ENCODE measurements at places on chromosomes 16 and 17.

DNA sequence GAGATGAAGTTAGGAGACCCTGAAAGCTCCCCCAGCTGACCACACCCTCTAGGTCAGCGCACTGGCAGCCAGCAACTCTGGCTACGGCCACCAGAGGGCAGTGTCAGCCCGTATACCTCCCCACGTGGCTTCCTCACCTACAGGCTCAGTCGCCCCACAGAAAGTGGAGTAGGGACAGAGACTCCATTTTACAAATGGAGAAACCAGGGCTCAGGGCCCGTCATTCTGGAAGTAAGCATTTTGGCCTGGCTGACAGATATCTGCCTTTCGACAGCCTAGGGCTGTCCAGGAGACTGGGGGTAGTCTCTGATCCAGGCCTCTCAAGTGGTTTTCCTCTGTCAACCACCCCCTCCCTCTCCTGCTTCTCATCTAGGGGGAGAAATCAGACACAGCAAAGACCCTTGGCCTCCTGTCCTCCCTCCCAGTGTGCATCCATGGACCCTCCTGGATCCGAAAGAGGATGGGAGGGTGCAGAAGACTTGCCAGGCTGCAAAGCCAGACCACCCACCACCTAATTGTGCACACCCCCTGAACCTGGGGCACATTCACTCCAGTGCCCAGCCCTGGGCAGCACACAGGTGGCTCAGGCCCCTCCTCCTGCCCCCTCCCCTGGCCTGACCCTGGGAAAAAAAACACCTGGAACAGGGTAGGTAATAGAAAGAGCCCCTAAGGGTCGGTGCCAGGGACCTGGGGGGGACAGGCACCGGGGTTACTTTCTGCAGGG, 3.8 kb upstream of the HAP1 start:
- peak; percentile 90 for DNase-seq

DNA sequence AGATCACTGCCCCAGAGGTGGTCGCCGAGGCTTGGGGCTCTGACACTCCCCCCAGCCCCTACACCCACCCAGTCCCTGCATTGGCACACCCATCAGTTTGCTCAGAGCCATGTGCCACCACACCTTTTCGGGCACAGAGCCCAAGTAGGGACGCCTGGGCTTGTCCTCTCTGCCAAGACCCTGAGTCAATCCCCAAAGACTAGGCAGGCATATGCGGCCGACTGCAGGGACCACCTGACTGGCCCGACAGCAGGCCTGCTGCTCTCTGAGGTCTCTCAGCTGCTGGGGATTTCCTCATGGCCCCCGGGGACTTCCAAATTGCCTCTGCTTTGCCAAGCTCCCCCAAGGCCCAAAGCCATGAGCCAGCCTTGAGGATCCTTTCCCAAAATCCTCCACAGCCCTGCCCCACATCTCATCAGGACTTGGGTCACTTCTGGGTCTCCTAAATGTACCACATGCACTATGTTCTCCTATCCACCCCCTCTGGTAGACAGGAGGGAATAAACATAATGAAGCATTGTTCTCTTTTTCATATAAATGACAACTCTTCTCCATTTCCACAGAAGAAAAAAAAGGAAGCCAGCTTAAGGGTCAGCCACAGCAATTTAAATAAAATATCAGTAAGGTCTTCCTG, 30.6 kb downstream of the MYO18A start:
- DNase-seq, result peak; percentile 76

DNA sequence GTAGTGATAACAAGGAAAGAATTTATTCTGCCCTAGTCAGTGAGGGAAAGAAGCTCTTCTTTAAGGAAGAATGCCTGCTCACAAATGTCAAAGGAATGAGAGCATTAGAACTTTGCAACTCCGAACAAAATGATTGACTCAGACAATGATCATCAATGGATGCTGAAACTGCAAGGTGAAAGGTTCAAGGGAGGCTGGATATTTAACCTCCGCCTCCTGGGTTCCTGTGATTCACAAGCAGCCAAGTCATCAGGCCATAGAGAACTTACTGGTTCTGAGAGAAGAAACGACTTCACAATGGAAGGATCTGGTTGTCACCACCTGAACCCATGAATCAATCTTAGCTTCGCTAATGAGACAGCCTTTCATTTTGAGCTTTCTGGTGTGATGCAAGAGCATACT, 16.0 kb upstream of the SCNN1B start:
- no peak for DNase-seq

DNA sequence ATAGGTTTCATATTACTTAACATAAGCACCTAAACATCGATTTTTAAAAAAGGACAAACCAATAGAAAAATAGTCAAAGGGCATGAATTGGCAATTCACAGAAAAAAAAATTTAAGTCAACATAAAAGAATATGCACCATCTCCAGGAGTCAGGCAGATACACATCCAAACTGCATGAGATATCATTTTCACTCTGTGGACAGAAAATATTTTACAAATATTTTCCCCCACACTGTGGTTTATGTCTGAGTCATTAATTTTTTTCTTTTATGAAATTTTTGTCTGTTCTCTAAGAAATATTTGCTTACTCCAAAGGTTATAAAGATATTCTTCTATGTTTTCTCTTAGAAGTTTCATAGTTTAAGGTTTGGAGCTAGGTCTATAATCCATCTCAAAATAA, 74.4 kb upstream of the DNAH17 start:
- DNase-seq, result no peak

DNA sequence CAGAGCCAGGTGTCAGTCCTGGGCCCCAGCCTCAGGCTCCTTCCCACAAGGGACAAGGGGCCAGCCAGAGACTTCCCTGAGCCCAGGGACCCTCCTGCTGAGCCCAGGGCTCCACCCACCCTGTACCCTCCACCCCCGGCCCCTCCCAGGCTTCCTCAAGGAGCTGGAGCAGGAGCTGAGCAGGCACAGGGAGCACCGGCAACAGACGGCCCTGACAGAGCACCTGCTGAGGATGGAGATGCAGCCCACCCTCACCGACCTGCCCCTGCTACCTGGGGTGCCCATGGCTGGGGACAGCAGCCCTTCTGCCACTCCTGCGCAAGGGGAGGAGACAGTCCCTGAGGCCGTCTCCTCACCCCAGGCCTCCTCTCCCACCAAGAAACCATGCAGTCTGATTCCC, 4.5 kb downstream of the SCRN2 start:
- peak; percentile 6 for DNase-seq

DNA sequence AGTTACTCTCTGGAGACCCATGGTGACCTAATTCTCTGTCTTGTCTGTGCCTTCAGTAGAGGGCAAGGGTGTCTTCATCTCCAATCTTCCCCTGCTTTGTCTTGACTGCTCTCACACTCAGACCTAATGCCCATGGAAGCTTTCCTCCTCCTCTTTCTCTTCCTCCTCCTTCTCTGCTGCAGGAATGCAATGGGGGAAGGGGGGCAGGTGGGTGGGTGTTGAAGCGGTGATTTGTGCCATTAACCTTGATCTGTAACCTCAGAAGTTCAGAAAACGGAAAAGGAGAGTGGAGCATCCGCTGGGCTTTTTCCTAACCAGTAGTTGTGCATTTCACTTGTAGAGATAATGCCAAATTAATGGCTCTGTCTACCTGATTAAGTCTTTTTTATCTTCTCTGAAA, 172.3 kb upstream of the CDH11 start:
- no peak for DNase-seq

GRCh38 chr17:69267219-69267618, 38.6 kb upstream of the ABCA10 start:
- DNase-seq, result no peak

DNA sequence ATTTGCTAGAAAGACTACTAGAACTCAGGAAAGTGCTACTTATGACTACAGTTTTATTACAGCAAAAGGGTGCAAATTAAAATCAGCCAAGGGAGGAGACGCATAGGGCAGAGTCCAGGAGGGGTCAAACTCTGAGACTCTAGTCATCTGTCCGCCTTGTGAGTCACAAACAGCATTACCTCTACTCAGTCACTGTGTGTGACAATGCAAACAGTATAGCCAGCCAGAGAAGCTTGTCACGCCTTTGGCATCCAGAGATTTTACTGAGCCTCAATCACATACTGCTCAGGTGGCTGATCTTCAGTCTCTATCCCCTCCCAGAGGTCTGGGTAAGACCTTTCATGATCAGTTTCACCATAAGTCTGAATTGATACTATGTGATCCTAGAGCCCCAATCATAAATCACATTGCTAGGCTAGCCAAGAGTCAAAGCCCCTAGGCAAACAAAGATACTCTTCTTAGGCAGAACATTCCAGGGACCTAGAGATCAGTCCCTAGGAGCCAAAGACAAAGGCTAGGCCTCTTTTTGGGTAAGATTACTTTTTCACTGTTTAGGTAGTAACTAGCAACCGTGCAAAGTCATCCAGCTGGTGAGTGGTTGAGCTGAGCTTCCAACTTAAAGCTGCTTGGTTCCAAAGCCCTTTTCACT, 48.8 kb upstream of the CLEC19A start:
- DNase-seq, result no peak

- no peak for DNase-seq
Observed at GRCh38 chr17:72064606-72065193, 56.1 kb upstream of the SOX9 start.

- no peak for DNase-seq
Observed at GRCh38 chr17:56114469-56114868, 38.8 kb upstream of the ANKFN1 start.

Data from glutamatergic neuron (in vitro differentiated cells).